Central memory CD8-positive, alpha-beta T cell (primary cell): ENCODE measurements at places on chromosomes 4 and X.

GRCh38 chr4:81499840-81500239 lies 28.1 kb upstream of the RASGEF1B start:
- no peak for DNase-seq

DNA sequence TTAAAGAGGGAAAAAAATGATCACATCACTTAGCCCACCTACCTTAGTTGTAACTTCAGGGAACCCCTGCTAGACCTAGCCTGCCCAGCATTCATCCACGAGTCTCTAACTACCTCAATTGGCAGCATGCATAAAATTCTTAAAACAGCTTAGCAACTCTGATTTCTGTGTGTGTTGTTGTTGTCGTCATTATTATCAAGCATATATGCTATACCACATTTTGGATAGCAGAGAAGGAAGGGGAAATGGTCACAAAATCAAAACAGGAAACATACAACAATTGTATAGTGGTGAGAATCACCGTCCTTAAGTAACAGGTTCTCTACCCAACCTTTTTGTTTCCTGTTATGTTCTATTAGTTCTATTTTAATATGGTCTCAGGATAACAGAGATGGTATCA lies 2.7 kb upstream of the ACOT9 start:
- DNase-seq: no peak

DNA sequence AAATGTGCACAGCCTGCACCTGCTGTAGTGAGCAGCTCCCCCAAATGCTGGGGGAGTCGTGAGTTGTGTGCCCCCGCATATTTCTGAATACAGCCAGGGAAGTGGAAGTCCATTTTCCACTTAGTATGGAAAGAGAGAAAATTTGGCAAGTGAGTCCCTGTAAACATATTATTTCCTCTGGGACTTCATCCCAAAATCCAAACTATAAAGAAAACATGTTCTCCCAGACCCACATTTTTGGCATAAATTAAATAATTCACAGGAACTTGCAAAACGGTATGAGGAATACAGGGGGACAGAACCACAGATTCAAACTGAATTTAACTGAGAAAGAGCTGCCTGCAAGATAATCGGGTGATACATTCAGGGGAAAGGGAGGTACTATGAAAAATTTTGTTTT lies 107.2 kb downstream of the GPR143 start:
- no peak for DNase-seq

DNA sequence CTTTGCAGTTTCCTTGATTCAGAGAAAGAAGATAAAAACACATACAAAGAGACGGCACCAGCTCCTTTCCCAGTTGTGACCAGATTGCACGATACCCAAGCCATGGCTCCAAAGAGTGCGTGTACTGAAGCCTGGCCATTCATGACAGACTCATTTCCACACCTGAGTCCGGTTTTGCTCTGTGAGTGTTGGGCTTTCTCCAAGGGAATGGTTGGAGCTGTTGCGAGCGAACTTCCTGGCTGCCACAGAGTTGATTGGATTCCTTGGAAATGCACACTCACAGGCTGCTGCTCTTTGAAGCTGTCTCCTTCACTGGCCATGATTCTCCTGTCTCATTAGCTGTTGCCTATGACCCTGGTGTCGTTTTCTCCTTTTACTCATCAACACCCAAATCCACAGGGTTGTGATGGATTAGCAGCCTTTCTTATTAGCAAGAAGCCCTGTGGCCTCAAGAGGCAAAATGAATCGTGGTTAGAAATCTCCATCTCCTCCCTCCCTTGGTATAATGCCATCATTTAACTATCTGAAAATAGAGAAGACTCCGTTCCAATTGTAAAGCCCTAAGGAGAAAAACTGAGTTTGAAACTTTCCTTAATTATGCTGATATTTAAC lies 43.9 kb upstream of the BBS12 start:
- no peak for DNase-seq

- DNase-seq: peak; percentile 33
These were observed 11.2 kb upstream of the PDGFRA start for GRCh38 chr4:54217642-54218495.

DNA sequence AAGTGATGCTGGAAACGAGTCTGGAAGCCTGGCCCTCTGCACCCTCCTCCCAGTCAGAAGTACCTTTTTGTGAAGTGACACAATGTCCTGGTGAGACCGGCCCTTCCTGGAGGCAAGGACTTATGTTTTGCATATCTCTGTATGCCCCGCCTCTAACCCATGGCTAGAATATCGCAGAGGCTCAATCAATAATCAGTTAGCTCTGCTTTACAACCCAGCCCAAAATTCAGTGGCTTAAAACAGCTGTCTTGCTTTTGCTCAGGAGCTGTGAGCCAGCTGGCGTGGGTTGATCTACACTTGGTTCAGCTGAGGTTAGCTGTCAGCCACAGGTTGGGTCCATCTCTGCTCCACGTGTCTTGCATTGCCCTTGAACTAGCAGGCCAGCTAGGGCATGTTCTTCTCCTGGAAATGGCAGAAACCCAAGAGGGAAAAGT lies 98.8 kb upstream of the METTL14 start:
- DNase-seq: no peak

DNA sequence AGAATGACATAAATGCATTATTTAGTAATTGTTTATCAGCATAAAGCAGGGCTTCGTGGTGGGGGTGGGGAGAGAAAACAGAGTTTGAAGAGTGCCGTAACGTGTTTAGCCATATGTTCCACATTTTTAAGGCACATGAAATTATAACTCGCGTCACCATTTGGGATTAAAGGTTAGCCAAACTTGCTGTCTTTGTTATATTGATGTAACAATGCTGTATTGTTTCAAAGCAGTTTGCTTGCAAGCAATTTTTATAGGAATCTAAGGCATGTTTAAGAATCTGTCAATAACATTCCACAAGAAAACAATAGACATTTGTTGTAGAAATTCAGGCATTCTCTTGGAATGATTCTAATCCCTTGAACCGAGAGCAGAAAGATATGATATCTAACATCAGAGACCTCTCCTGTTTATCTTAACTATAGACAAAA lies 78.3 kb downstream of the CLDN22 start:
- DNase-seq: no peak

GRCh38 chrX:20500171-20500865 lies 233.6 kb upstream of the RPS6KA3 start:
- no peak for DNase-seq

DNA sequence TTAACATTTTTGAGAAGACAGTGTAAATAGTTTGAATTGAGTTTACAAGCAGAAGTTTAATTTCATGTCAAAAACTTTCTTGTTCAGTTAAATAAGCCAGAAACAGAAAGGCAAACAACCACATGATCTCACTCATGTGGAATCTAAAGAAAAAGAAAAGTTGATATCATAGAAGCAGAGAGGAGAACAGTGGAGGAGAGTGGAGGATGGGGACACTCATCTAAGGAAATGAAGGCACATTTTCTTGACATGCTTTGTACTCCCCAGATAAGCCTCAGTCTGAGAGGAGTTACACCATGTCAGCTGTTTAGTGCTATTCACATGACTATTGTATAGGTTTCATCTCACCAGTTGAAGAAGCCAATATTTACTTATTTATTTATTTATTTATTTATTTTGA lies 13.5 kb downstream of the SNCA start:
- no peak for DNase-seq

DNA sequence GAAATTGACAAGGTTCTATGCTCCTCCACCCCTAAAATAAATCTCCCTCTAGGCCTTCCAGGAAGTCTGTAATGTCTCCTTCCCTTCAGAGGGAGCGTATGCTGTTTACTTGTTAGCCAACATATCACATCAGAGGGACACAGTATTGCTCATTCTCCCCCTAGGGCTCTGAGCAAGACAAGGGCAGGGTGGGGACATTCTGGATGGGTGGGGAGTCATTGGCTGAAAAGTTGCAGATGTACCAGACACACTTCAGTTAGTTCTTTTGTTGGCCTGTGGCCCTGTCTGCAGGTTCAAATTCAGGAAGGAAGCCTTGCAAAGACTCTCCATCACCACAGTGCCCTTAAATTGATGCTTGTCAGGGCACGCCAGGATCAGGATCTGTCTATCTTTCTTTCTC lies 106.3 kb upstream of the TEX13D start:
- DNase-seq: no peak
